Metanephros (tissue), 2 donors: ENCODE measurements at places on chromosomes 16 and 17. TPM values are rescaled to one million over a fixed set of nuclear protein-coding genes. Genes with fewer than 3 reads are reported as not detected.

Gene TPSB2
- 0.47 TPM for total RNA-seq

Gene STX1B
- 2.6 TPM for total RNA-seq

Gene MT4
- not detected for total RNA-seq

Gene SDR42E2
- 0.18 TPM for total RNA-seq

Gene ETV4
- total RNA-seq = 12.1 TPM

Gene CCL17
- 1.1 TPM for total RNA-seq

Gene CBFA2T3
- 4.4 TPM for total RNA-seq

Gene TBC1D3H
- not detected for total RNA-seq

Gene PRSS8
- 30.2 TPM for total RNA-seq

Gene AXIN2
- 40.6 TPM for total RNA-seq
